ENCODE measurements at places on chromosomes 6 and 20. TPM values are rescaled to one million over a fixed set of nuclear protein-coding genes. Genes with fewer than 3 reads are reported as not detected.

DNA sequence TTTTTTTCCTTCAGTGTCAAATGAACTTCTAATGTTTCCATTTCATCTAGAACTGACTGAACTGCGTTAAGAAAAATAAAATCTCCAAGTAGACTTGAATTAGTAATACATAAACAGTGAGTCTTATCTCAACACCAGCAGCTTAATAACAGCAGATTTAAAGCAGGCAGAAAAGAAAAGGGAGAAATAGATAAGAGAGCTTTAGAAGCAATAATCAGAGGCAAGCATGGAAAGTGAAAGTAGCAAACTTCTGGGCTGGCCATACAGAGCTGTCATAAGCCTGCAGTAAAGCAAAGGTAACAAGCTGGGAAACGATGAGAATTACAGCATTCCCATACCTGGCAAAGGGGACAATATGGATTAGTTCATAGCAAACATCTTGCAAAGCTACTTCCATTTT is 16.9 kb upstream of the ANGPT4 start:
- no peak for DNase-seq

- no peak for DNase-seq
Measured at GRCh38 chr6:107360476-107360875, 98.9 kb downstream of the PDSS2 start.

GRCh38 chr20:22385602-22386305 is 198.6 kb downstream of the FOXA2 start:
- DNase-seq = no peak

LBP gene
- total RNA-seq = 1.1 TPM

SIRPD gene
- not detected for total RNA-seq

RWDD2A gene
- total RNA-seq = 23.7 TPM

DNA sequence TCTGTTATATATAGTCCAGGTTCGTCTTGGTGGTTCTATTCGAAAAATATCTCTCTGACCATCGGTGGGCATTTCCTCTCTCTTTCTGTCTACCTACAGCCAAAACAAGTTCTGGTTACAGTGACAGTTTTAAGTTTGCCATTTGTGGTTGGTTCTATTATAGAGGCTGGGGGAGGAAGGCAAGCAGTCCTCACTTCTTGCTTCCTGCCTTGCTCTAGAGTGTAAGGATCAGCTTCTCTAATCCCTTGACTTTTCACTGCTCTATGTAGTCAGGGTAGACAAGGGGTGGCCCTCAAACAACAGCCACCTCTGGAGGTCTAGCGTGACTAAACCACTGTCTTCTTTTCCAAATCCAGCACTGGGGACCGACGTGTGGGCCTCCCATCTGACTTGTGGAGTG is 16.1 kb downstream of the E2F3 start:
- DNase-seq = no peak

EDN1 gene
- total RNA-seq = 20.4 TPM

DNA sequence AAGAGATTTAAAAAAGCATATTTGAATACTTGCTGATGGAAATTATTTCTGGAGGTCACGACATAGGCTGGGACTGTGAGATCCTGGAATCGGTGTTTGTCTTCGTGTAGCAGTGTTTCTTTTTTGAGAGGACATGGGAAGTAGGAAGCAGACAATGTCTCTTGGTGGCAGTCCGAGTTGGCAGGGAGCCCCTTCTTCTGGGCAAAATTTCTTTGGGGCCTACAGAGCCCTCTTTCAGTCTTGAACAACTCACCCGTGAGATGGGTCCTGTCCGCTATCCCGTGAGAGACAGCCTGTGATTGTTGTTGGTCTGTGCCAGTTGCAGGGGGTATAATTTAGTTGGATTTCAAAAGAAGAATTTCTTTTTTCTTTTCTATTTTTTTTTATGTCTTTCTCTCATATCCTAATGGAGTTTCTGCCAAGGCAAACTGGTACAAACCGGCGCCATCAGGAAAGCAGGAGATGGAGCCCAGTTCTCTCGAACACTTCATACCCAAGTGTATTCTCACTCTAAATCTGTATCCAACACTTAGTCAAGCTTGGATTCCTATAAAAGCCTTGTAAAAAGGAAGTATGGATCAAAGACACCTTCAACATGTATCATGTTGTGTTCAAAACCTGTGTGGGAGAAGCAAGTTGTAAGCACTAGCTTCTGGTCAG is 785.1 kb downstream of the MAFB start:
- DNase-seq = no peak

DNA sequence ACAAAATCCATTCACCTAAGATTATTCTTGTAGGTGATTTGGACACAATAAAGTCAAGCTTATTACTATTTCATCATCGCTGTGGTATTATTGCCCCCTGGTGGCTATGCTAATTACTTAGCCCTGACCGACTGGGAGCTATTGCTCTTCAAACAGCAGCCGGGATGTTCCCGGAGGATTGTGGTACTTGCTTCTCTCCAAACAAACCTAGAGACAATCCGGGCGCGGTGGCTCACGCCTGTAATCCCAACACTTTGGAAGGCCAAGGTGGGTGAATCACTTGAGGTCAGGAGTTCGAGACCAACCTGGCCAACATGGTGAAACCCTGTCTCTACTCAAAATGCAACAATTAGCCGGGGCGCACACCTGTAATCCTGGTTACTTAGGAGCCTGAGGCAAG is 15.4 kb upstream of the STMND1 start:
- peak; percentile 76 for DNase-seq

GABBR1 gene
- 19.4 TPM for total RNA-seq

APCDD1L gene
- 0.46 TPM for total RNA-seq

DNA sequence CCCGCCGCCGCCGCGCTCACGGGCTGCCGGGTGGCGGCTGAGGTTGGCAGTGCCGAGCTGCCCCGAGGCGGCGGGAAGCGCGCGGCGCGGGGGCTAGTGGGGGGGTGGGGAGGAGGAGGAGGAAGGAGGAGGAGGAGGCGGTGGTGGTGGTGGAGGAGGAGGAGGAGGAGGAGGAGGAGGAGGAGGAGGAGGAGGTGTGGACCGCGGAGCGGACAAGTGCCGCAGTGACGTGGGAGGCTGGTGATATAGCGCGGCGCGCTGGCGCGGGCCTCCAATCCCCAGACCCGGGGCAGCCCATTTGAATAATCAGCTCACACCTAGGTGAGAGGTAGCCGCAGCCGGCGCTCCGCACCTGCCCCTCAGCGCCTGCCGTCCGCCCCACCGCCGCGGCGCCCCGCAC is at the start of gene FOXA2:
TSS of gene FOXA2 (minus strand) at position 51 of the 400 bp plus-strand sequence. CDS start 294 bp downstream, outside the sequence.
- DNase-seq = no peak

GRCh38 chr6:89582669-89583325 is 55.8 kb downstream of the LYRM2 start:
- no peak for DNase-seq

TDRD6 gene
- 0.91 TPM for total RNA-seq

OR12D3 gene
- total RNA-seq = not detected

DNA sequence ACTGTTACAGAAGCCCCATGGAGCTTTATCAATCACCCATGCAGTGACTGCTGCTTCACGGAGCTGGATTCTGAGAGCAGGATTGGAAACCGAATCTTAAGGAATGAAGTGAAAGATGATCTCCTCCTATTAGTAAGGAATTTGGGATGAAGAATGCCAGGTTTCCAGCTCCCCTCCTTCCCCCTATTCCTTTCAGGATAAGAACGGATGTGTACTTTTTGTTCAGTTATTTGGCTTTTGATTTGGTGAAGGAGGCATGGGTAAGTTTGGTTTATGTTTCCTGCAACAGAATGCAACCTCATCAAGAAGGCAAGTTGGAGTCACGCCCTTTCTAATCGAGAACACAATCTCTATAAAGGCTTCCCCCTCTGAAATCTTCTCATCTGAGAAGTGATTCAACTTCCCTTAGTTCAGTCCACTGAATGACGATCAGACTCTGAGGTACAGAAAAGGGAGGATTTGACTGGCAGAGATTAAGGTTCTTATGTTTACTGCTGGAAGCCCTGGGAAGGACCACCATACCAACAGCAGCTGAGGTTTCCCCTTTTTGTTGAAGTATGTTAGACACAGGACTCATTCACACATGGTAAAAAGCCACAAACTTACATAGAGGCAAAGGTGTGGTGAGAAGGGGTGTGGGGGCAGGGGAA is 5.5 kb downstream of the ELMO2 start:
- DNase-seq = no peak

DNA sequence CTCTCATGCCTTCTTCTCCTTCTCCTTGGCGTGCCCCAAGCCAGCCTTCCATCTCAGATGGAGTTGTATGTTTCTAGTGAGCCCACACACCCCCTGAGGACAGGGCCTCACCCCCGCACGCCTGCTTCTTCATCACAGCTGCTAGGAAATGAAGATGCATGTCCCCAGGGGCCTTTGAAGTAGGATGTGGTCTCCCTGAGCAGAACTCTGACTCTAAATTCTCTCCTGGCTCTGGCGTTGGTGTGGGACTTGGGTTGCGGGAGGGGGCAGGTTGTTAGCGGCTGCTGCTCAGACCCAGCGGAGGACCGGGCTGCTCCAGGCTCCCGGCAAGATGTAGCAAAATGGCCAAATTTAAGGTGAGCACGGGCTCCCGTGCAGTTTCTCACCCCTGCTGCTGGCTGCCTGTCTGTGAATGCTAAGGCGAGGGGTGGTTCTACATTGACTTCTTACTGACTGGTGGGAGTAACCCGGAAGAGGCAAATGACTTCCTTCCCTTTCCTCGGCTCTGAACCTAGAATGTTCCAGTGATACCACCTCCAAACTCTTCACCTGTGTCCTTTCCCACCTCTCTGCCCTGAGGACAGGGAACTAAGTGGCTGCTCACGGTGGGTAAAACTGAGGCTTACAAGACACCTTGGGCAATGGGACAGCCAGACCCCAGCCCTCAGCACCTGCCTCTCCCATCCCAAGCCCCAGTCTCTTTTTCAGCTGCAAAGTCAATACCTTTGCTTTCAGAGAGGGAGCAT is 8.8 kb downstream of the SYNJ2 start:
- no peak for DNase-seq

GRCh38 chr6:2101213-2101612 is 144.2 kb downstream of the GMDS start:
- no peak for DNase-seq

GRCh38 chr20:50987493-50988210 is 29.0 kb downstream of the MOCS3 start:
- peak; percentile 82 for DNase-seq

HLA-DOB gene
- total RNA-seq = not detected

RSPO3 gene
- 4.8 TPM for total RNA-seq

ANKRD66 gene
- total RNA-seq = not detected

GRCh38 chr20:9068841-9069663 is at the start of gene PLCB4:
Gene PLCB4 (plus strand): TSS chr20:9069087. CDS start chr20:9307815, 238,728 bp downstream.
- peak; percentile 45 for DNase-seq

GRCh38 chr6:139994998-139995397 is 620.5 kb upstream of the CITED2 start:
- DNase-seq = no peak

DNA sequence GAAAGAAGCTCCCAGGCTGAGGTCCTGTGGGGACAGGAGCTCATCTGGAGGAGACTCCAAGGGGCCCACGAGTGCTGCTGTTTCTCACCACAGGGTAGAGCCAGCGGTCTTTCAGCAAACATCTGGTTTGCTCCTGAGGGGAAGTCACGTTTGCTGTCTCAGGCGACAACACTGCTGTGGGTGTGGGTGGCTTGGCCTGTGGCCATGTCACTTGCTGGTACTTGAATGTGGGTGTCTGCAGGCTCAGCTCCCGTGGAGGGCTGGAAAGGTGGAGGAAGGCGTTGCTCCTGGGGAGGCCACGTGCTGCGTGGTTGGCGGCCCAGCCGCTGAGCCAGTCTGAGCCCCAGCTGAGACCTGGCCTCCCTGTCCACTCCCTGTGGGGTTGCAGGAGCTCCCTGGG is 52.8 kb upstream of the MPC1 start:
- DNase-seq = no peak

COX4I2 gene
- total RNA-seq = 3.6 TPM

DNA sequence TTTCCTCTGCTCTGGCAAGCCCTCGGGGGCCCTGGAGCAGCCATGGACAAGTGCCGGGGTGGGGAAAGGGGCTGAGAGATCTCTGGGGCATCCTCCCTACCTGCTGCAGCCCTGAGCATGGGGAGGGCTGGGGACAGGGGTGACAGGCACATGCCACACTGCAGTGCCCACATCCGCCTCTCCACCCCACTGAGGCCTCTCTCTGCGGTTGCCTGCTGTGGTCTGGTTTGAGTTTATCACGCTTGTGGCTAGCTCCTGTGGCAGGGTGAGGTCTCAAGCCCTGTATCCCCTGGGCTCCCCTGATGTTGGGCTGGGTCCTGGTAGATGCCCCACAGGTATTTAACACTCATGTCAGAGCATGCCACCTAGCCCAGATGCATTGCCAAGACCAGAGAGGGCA is 52.9 kb upstream of the MLN start:
- no peak for DNase-seq

LY86 gene
- total RNA-seq = 7.0 TPM

- no peak for DNase-seq
Measured at GRCh38 chr6:38149531-38149930, 330.0 kb downstream of the ZFAND3 start.

DNA sequence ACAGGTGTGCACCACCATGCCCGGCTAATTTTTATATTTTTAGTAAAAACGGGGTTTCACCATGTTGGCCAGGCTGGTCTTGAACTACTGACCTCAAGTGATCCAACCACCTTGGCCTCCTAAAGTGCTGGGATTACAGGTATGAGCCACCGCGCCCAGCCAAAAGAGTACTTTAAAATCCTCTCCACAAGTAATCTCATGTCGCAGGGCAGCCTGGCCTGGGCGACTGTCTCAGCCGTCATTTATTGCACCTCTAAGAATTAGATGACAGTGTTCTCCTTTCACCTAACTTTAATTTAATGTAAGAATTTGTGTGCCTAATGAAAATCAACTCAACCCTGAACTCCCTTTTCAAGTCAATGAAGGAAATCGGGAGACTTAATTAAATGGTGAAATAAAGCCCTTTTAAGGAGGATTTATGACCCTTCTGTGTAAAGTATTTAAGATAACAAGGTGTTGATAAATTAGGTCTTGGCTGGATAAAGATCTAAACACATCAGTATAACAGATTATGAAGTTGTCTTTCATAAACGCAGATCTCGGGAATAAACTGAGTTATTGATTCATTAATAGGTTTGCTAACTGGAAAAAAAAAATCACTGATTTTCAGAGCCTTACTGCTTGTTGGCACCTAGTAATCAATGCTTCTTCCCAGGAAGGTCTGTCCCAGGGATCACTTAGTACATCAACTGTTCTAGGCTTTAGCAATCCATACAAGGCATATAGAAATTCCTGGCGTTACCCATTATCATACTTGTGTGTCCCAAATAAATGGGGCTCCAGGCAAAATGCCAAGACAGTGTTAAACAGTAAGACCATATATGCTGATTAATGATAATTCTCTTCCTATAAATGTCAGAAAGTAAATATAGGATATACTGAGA is 209.3 kb downstream of the GMDS start:
- DNase-seq = no peak

DNA sequence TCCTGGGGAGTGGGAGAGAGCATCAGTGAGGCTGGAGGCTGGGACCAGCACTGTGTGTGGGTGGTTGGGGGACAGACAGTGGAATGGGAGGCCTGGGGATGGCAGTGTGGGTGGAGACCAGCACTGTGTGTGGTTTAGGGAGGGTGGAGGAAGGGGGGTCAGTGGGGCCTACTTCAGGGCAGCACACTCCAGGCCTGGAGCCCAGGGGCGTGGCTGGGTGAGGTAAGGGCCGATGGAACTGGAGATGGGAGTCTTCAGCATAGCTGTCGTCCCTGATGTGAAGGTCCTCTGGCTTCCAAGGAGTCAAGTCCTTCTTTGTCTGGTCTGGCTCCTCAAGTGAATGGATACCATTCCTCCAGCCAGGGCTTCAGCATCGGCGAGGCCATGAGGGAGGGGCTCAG is 18.6 kb downstream of the KCNK17 start:
- DNase-seq = no peak

GRCh38 chr6:102793752-102794151 is 1400.2 kb downstream of the GRIK2 start:
- no peak for DNase-seq

NOX3 gene
- total RNA-seq = not detected

CRIP3 gene
- 0.55 TPM for total RNA-seq

- no peak for DNase-seq
Measured at GRCh38 chr20:3815703-3816315, 4.5 kb upstream of the AP5S1 start.
